ENCODE measurements at places on chromosomes 1 and 21. TPM values are rescaled to one million over a fixed set of nuclear protein-coding genes. Genes with fewer than 3 reads are reported as not detected.

The SETDB1 gene
- 22.9 TPM for total RNA-seq

DNA sequence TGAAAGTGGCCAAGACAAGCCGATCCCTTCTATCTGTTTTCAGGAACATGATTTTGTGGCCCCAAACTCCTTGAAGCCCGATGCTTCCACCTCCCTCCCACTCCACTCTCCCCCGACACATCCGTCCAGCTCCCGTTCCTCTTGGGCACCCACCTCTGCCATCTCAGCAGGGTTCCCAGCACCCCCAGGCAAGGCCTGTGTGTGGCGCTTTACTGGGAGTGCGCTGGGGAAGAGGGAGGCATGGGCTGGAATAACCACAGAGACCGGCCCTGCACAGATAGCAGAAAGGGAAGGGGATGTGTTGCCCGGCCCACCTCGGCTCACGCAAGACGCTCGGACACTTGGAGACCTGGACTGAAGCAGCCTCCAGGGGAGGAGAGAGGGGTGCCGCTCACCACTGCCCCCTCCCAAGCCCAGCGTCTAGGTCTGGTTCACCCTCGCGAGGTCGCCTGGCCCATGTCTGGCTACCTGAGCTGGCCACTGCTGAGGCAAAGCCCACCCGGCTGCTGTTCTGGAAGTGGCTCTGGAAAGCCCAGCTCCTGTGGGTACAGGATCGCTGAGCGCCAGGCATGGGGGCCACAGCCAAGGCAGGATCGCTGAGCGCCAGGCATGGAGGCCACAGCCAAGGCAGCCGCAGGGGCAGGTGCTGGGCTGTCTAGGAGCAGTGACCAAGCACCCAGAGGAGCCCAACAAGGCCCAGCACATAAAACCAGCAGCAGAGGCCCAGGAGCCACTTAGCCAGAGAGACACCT, 23.8 kb upstream of the COL18A1 start:
- no peak for DNase-seq

DNA sequence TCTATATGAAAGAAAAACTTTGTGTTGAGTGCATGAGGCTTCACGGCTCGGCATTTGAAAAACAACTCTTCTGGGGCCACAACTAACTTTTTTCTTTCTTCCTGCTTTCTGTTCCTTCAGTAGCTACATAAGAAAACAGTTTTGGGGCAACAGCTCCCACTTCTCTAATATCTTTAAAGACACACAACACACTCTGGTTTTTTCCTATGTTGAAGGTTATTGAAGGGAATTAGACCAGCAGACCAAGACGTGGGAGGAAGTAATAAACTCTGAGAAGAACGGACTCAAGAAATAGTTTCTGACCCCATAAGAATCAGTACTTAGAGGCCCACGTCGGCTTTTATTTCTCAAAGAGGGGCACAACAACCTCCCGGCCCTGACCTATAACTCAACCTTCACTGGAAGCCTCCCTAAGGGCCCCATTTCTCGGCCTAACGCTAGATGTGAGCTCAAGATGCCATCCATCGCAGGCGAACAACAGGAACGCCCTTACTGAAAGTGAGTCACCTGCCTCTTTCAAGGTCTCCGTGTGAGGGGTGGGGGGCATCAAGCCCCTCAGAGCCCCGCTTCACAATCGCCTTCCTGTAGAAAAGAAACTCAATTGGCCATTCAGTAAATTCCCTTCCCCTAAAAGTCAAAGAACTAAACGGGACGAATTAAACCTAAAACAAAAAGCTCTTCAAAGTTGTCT, 844 bp downstream of the ZMYM6 start:
- peak; percentile 49 for DNase-seq

DNA sequence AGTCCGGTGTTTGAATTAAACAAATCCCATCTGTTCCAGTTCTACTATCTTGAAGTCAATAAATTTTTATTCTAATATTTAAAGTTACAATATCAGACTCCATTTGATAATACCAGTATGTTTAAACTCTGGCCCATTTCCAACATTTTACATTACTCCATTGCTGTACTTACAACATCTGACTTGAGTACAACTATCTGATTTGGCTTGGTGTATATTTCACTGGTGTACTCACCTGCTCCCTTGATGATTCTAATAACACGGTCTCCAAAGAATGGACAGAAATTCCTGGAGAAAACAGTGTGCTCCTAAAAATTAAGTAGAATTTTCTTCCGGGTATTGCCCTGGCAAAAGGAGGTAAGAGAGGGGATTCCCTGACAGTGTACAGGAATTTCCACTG, 680.5 kb upstream of the ADAMTS5 start:
- DNase-seq, result no peak

The GREM2 gene
- total RNA-seq, result 5.0 TPM

The KIF2C gene
- total RNA-seq, result 45.0 TPM

GRCh38 chr1:2940178-2940577, 81.1 kb upstream of the ACTRT2 start:
- no peak for DNase-seq

- no peak for DNase-seq
These were observed 23.8 kb upstream of the OTUD7B start for GRCh38 chr1:150034336-150034735.

The CCDC18 gene
- 7.3 TPM for total RNA-seq

Measured in IMR-90 (cell line).